ENCODE measurements at places on chromosomes 5 and 9.

- peak; percentile 90 for DNase-seq
Observed at GRCh38 chr5:172716796-172717313, 54.1 kb downstream of the DUSP1 start.

GRCh38 chr5:151868451-151868850 is 56.2 kb downstream of the GLRA1 start:
- DNase-seq: no peak

GRCh38 chr9:107637421-107638420 is 148.2 kb upstream of the KLF4 start:
- peak; percentile 99 for DNase-seq

DNA sequence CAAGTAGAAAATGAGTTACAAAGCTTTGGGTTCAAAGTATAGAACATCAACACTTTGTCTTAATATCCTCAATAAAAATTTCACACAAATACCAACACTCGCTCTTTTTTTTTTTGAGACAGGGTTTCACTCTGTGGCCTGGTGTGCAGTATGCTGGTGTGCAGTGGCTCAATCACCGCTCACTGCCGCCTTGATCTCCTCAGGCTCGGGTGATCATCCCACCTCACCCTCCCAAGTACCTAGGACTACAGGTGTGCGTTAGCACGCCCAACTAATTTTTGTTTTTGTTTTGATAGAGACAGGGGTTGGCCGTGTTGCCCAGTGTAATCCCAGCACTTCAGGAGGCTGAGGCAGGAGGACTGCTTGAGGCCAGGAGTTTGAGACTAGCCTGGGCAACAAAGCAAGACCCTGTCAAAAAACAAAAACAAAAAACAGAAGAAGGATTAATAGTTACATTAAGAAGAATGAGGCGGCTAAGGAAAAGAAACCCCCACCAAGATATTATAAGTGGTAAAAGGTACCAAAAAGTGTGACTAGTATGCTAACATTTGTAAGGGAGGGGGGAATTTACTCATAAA is 20.3 kb downstream of the FNBP1 start:
- no peak for DNase-seq

- DNase-seq: peak; percentile 73
Observed at GRCh38 chr5:10704949-10705621, 55.9 kb downstream of the DAP start.

DNA sequence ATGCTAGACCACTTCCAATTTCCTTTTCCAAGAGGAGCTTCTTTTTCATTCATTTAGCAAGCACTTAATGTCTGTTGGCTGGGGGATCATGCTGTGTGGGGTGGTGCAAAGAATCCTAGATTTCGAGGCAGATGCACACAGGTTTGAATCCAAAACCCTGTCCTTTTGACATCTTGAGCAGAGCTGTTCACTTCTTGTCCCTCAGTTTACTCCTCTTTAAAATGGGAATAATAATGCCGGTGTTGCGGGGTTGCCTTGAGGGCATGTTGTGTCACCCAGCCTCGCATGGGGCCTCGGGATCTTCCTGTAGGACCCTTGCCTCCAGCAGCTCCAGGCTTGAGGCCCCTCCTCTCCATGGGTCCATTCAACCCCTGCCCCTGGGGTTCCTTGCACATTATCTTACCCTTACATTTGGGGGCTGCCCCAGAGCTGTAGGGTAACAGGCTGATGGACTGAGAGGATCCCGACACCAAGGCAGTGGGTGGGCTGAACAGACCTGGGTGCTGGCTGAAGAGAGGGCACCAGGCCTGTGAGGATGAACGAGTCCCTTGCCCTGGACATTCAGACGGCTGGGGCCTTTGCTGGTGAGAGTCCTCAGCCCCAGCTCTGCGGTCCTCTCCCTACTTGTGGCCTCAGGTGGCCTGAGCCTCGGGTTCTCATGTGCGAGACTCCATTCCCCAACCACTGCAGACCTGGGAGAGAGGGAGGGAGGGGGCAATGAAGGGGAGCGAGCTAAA is 145.8 kb downstream of the BARX1 start:
- DNase-seq: no peak

DNA sequence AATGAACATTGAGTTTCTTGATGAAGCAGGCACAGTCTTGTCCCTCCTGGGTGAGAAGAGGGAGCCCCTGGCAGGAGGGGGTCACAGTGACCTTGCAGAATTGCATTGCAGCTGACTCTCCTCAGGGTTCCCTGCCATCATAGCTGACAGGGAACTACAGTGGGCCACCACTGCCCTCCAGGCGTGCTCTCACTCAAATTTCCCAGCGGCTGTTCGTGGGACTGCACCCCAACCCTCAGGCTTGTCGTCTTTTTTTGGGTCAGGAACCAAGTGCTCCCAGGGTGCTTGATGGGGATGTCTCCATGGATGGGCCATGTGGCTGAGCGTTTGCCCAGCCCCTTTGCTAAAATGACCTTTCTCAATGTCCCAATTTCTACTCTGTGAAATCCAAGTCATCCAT is 215.8 kb downstream of the MELK start:
- no peak for DNase-seq

- DNase-seq: peak; percentile 40
Observed at GRCh38 chr9:133609311-133610098, at the start of gene FAM163B. Gene FAM163B, minus strand, starts transcription at chr9:133609389. Its CDS starts 29,166 bp downstream, at chr9:133580223.

GRCh38 chr9:15189481-15189880 is 117.5 kb downstream of the TTC39B start:
- DNase-seq: no peak

- DNase-seq: no peak
Observed at GRCh38 chr9:671997-672396, 169.5 kb upstream of the DMRT1 start.

- no peak for DNase-seq
Observed at GRCh38 chr9:32454280-32454679, 69.8 kb downstream of the ACO1 start.

DNA sequence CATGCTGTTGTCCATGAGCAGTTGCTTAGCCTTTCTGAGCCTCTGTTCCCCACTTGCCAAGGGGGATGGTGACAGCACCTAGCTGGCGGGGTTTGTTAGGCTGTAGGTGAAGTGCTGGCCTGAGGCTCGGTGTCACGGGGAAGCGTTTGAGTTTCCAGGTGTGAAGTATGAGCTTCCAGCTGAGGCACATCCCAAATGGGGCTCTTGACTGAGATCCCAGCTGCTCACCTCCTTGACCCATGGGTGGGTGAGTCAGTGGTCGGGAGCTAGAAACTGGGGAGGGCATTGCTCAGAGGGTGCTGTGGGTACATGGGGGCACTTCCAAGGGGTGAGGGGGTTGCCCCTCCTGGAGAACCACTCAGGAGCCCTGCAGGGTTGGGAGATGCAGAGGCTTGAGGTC is 26.4 kb upstream of the RNF130 start:
- no peak for DNase-seq

Data from cardiac fibroblast (primary cell).